NCI-H748 treated with DMSO at 0.1 percent for 48 hours (cell line): ENCODE measurements at places on chromosomes 1 and 21.

- DNase-seq: no peak
Observed at GRCh38 chr1:192759104-192759503, 49.7 kb upstream of the RGS2 start.

DNA sequence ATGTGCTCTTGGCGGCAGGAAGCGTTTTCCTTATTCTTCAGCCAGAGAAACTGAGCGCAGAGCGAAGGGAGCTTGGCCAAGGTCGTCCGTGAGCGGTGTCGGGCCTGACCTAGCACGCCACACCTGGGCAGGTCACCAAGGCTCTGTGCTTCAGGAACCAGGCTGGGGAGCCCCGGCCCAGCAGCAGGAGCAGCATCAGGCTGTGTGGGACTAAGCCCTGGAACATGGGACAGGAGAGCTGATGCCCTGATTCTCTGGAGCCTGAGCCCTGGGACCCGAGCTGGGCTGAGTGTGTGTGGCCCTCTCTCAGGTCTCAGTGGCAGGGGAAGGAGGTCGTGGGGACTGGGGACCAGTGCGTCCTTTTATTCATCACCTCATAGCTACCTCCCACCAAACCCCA lies 65.2 kb upstream of the ABCG1 start:
- no peak for DNase-seq

GRCh38 chr1:152112101-152112884 lies 3.0 kb downstream of the TCHH start:
- DNase-seq: no peak

- DNase-seq: no peak
Observed at GRCh38 chr1:1400576-1401456, 1.7 kb upstream of the CCNL2 start.

- DNase-seq: no peak
Observed at GRCh38 chr1:15168479-15168878, 14.9 kb downstream of the TMEM51 start.

- DNase-seq: peak; percentile 42
Observed at GRCh38 chr1:209569455-209570207, 13.9 kb upstream of the CAMK1G start.

DNA sequence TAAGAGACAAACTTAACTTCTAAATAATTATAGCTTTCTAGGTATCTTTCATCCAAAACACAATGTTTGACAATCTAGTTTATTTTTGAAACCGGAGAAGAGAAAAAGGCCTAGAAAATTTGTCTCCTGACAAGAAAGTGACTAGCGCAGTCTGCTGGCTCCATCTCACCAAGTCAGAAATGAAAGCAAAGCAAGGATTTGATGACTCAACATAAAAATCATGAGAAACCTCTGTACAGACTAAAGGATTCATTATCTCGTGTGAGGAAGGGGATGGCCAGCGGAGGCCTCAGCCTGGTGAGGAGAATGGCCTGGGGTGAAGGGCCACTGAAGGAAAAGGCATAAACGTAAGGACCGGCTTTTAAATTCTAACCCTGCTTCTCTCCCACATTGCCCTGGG lies 20.0 kb upstream of the TSNAX start:
- no peak for DNase-seq

GRCh38 chr1:206551296-206551985 lies 44.1 kb downstream of the RASSF5 start:
- DNase-seq: no peak

GRCh38 chr1:67211589-67212563 lies 45.6 kb downstream of the IL23R start:
- peak; percentile 9 for DNase-seq

- no peak for DNase-seq
Observed at GRCh38 chr1:93613898-93614297, 67.7 kb downstream of the BCAR3 start.

GRCh38 chr1:5937373-5937857 lies 54.8 kb downstream of the NPHP4 start:
- no peak for DNase-seq

GRCh38 chr21:36576441-36576840 lies 96.5 kb upstream of the CLDN14 start:
- no peak for DNase-seq

DNA sequence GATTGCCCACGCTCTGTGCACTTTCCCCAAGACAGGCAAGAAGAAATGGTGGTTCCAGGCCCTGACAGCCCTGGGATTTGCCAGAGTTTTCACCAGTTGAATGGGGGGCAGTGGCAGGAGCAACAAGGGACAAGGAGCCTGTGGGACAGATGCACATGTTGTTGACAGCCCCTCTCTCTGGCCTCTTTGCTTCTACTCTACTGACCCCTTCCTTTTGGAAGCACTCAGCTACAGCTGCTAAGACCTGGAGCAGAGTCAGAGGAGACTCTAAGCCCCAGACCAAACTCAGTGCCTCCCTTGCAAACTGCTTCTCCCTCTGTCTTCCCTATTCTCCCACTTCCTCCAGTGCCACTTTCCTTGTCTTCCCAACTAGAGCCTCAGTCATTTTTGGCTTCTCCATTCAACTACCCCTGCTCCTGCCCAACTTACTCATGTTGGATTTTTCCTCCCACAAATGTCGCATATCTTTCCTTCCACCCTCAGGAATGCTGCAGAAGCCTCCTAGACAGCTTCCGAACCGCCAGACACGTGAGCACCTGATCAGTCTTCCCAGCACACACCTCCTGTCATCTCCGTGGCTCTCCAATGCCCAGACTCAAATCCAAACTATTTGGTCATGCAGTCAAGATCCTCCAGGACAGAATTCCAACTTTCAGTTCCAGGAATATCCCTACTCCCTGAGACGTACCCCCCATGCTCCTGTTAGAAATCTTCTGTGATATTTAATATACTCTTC lies 9.1 kb downstream of the INKA2 start:
- DNase-seq: no peak

- no peak for DNase-seq
Observed at GRCh38 chr1:117104986-117105385, 16.6 kb downstream of the TRIM45 start.

GRCh38 chr1:221117133-221117532 lies 237.9 kb downstream of the HLX start:
- DNase-seq: no peak

DNA sequence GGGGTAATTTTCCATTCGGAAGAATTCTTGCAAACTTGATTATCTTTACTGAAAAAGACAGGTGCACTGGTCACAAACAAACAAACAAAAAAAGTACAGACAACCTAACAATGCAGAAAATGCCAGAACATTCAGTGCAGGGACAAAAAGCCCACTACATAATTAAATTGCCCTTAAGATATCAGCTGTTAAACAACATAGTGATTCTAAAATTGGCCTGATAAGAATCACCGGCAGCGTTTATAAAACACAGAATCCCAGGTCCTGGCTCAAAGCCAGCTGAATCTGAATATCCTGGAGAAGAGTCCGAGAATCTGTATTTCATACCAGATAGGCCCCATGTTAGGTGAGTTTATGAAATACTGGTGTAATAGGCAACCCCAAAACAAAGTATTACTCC lies 6.1 kb downstream of the PLPP3 start:
- no peak for DNase-seq

DNA sequence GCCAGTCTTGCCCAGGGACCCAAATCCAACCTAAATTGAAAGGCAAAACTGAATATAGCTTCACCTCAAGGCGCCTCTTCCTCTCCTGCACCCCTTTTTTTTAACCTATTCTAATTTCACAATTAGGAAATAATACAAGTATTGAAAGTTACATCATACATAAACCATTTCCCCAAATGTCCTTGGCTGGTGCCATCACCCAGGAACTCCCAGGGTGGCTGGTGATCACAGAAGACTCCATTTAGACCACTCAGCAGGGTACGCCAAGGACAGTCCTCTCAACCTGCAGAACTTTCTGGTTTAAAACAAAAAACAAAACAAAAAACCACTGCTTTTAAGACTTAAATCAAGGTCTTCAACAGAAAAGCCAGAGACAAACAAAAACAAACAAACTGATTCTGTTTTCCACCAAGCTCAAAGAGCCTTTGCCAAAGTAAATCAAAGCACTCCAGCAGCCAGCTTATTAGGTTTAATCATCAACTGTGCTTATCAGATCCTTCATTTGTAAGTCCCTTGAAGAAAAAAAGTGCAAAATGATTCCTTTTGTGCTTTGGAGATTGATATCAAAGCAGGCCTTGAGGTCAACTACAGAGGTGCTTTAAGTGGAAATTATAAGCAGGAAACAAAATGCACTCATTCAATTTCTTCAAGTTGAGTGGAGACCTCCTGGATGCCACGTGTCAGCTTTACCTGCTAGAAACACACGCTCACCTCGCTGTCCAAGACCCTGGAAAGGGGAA lies 113.0 kb downstream of the ETS2 start:
- no peak for DNase-seq

DNA sequence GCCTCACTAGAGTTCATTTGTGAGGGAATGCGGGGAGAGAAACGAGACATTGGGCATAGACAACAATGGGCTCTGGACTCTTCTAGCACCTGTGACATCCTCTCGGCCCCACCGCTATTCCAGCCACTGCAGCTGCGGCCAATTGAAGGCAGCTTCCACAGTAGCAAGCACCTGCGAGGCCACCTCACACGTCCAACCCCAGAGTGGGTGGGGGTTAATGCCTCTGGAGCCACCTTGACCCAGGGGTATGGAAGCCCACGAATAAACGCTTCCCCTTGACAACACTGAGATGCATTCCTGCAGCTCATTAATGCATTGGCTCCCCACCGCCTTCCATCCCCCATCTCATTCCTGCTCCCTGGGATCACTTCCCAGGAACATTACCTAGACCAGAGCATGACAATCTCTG lies 104.4 kb downstream of the GLIS1 start:
- DNase-seq: no peak

- DNase-seq: no peak
Observed at GRCh38 chr1:19101244-19101643, 108.8 kb downstream of the UBR4 start.

GRCh38 chr1:41830726-41831125 lies 88.0 kb downstream of the HIVEP3 start:
- no peak for DNase-seq

DNA sequence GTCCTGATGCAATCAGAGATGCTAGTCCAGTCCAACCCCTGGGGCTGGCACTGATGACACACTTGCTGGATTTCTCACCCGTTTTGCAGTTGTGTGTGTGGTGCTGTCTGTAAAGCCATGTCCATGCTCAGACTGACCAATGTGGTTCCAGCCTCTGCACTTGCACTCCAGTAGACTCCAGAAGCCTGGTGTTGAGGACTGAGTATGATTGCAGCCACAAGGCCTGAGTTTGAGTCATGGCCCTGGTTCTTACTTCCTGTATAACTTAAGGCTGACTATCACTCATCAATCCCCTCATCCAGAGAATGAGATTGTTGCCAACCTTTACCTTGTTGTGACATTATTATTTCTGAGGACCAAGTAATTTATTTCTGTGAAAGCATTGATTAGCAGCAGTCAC lies 34.8 kb upstream of the IKBKE start:
- DNase-seq: no peak

GRCh38 chr1:10204003-10204642 lies 6.2 kb upstream of the KIF1B start:
- no peak for DNase-seq

- no peak for DNase-seq
Observed at GRCh38 chr1:37605806-37606474, 10.2 kb upstream of the GNL2 start.

- DNase-seq: no peak
Observed at GRCh38 chr1:15332952-15333715, 76.6 kb upstream of the EFHD2 start.

DNA sequence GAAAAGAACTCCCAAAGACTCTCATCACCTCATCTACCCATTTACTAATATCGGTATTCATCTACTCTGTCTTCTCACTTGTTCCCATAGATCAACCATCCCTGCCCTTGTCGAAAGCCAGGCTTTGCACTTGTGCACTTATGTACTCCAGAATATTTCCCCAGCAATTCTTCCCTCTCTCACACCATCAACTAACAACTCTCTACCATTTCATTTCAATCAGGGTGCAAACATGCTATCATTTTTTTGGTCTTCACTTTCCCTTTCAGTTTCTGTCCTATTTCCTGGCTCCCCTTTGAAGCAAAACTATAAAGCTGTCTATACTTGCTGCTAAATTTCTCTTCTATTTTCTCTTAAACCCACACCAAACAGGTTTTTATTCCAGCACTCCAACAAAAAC lies 6.7 kb downstream of the C1orf105 start:
- DNase-seq: no peak

- no peak for DNase-seq
Observed at GRCh38 chr1:238324211-238324864, 433.6 kb upstream of the ZP4 start.

DNA sequence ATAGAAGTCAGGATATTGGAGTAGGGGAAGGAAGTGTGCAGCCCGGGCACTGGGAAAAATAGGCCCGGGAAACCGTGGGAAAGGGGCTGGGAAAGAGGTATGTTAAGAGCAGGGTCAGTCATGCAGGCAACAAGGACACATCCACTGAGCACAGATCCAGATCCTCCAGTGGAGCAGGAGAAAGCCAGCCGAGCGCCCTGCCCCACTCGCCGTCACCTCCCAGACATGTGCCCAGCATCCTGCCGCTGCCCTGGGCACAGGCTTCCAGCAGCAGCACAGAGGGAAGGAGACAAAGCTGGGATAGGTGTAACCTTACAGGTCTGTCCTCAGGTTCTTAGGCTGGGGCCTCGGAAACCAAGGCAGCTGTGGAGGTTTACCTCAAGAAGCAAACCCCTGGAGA lies 64.2 kb downstream of the FAM163A start:
- DNase-seq: no peak

DNA sequence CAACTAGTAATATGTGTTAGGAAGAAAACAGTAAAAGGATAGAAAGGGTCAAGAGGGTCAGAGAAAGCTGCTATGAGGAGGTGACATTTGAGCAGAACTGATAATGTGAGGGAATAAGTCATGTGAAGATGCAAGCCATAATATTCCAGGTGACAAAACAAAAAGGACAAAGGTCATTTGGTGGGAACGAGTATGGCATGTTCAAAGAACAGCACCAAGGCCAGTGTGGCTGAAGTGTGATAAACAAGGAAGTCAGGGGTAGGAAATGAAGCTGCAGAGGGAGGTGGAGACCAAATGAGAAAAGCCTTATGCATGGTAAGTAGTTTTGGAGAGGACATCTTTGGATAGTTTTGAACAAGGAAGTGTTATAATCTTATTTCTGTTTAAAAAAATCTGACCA lies 46.7 kb downstream of the LPGAT1 start:
- DNase-seq: no peak

DNA sequence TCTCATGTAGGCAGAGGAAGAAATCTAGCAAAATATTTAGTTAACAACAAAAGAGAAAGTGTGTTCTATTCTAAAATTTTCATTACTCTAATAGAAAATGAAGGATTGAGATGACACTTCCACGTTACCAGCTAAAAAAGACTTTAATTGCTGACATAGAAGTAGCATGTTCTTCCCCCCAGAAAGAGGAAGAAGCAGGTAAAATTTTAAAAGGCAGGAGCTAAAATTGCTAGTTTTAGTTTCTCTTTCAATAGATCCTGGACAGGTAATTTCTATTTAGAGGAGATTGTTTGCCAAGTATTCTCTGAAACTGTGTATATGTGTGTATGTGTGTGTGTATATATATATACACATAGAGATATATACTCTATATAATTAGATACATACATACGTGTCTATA lies 248.1 kb upstream of the FMN2 start:
- no peak for DNase-seq

DNA sequence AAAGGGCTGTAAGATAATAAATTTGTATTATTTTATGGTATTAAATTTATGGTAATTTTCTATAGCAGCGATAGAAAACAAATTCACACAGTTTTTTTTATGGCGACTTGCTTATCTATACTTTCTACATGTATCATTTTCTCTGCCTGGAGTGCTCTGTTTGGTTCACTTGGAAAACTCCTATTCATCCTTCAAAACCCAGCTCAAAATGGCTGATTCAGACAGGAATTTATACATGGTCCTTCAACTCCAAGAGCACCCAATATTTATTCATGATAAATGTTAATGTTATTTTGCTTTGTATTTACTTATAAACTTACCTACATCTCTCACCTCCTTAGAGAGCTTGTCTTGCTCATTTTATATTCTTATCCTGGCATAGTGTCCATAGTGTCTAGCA lies 55.6 kb upstream of the SSX2IP start:
- no peak for DNase-seq
